T-helper 17 cell (primary cell): ENCODE measurements at places on chromosomes 7 and 10.

GRCh38 chr7:134613623-134614347 lies 32.9 kb upstream of the BPGM start:
- H3K27ac ChIP-seq, result no peak overlapping the region
- peaks cover 8% of the 10 kb centered on the region for H3K4me1 ChIP-seq
- peaks cover 14% of the 10 kb centered on the region for H3K27me3 ChIP-seq
- H3K4me3 ChIP-seq, result no peak overlapping the region
- peaks cover 2% of the 10 kb centered on the region for H3K36me3 ChIP-seq

GRCh38 chr10:130745251-130745650 lies 566.3 kb downstream of the TCERG1L start:
- no peaks in the 10 kb centered on the region for H3K4me1 ChIP-seq
- H3K4me3 ChIP-seq, result no peak overlapping the region
- no peak for DNase-seq
- H3K36me3 ChIP-seq, result no peaks in the 10 kb centered on the region

GRCh38 chr10:119428789-119429188 lies 113.7 kb downstream of the RGS10 start:
- no peak overlapping the region for H3K27ac ChIP-seq
- H3K27me3 ChIP-seq, result no peaks in the 10 kb centered on the region
- no peaks in the 10 kb centered on the region for H3K4me1 ChIP-seq
- no peak for DNase-seq
- no peak overlapping the region for H3K4me3 ChIP-seq

DNA sequence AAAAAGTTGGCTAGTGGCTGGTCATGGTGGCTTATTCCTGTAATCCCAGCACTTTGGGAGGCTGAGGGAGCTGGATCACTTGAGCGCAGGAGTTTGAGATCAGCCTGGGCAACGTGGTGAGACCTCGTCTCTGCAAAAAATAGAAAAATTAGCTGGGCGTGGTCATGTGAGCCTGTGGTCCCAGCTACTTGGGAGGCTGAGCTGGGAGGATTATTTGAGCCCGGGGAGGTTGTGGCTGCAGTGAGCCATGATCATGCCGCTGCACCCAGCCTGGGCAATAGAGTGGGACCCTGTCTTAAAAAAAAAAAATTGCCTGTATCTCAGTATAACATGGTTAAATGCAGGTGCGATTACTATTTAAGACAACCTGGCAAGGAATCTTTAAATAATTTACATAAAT lies 61.0 kb downstream of the ADD3 start:
- peaks cover 59% of the 10 kb centered on the region for H3K4me1 ChIP-seq
- peaks cover 5% of the 10 kb centered on the region for H3K36me3 ChIP-seq
- H3K4me3 ChIP-seq, result peak overlapping the region; percentile 87
- no peak for DNase-seq
- no peaks in the 10 kb centered on the region for H3K27me3 ChIP-seq

DNA sequence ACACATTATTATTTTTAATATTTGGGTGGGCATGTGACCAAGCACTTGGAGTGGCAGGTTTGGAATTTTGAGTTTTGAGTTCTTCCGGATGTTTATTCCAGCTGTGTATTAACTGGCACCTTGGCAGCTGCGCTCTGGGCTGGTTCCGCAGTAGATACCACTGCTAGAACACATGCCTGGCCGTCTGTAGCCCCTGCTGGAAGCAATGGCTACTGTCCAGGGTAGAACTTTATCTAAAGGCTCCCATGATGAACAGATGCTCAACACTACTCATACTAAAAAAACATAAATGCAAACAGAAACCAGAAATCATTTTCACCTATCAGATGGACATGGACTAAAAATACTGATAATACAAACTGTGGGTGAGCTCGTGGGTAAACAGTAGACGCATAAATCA lies 19.4 kb upstream of the SH3PXD2A start:
- no peak overlapping the region for H3K4me3 ChIP-seq
- peaks cover 12% of the 10 kb centered on the region for H3K36me3 ChIP-seq
- no peaks in the 10 kb centered on the region for H3K27me3 ChIP-seq
